IgD-negative memory B cell (primary cell): ENCODE measurements at places on chromosomes 12 and 14. TPM values are rescaled to one million over a fixed set of nuclear protein-coding genes. Genes with fewer than 3 reads are reported as not detected.

Gene SART3
- polyA plus RNA-seq: 51.9 TPM

Gene LPAR5
- 63.6 TPM for polyA plus RNA-seq

Gene TMEM179
- polyA plus RNA-seq: not detected

Gene POLR3B
- 3.3 TPM for polyA plus RNA-seq

Gene ABCC9
- polyA plus RNA-seq: not detected

Gene PMEL
- polyA plus RNA-seq: 1.1 TPM

Gene FBLN5
- polyA plus RNA-seq: 4.2 TPM

Gene GPR68
- 1.6 TPM for polyA plus RNA-seq

Gene KRT85
- not detected for polyA plus RNA-seq

Gene RIPK3
- polyA plus RNA-seq: 14.8 TPM

Gene HSP90AA1
- 372 TPM for polyA plus RNA-seq

Gene IAPP
- polyA plus RNA-seq: not detected

Gene PIWIL1
- polyA plus RNA-seq: not detected

Gene KRT80
- not detected for polyA plus RNA-seq

Gene DIO2
- polyA plus RNA-seq: not detected

Gene MAP1LC3B2
- polyA plus RNA-seq: 6.9 TPM

Gene NIN
- polyA plus RNA-seq: 76.5 TPM

Gene MNAT1
- 18.0 TPM for polyA plus RNA-seq

Gene RNF34
- 46.4 TPM for polyA plus RNA-seq

Gene GZMH
- 24.2 TPM for polyA plus RNA-seq

Gene TSPAN19
- polyA plus RNA-seq: not detected

Gene KRT7
- polyA plus RNA-seq: not detected

Gene MSI1
- not detected for polyA plus RNA-seq

Gene ACOT4
- 2.4 TPM for polyA plus RNA-seq

Gene AQP2
- not detected for polyA plus RNA-seq

Gene C3AR1
- polyA plus RNA-seq: 0.53 TPM

Gene TCTN2
- polyA plus RNA-seq: 0.43 TPM
